CD4-positive, alpha-beta T cell treated with Interleukin-15 for 4 hours (primary cell): ENCODE measurements at places on chromosomes 1 and 21.
A peak's percentile ranks its signal among the peaks of the same experiment; 100 is the strongest.

- DNase-seq: no peak
These were observed 35.6 kb downstream of the CAMSAP2 start for GRCh38 chr1:200774311-200774710.

DNA sequence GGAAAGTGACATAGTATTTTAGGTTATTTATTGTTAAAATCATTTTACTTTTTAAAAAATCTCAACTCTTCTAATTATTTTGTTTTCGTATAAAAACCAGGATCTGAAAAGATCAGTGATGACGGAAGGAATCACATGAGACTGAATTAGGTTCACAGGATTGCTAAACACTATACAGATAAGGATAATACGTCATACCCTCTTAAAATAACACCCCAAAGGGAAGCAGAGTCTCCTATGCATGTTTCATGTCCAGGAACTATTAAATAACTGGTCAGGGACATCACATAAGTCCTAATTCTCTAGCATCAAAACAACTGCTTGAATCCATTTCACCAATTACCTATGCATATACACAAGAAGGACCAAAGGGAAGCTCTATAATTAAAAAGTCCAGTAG lies 84.9 kb downstream of the FOXJ3 start:
- DNase-seq: no peak

- no peak for DNase-seq
These were observed 32.8 kb upstream of the GREM2 start for GRCh38 chr1:240644732-240645131.

DNA sequence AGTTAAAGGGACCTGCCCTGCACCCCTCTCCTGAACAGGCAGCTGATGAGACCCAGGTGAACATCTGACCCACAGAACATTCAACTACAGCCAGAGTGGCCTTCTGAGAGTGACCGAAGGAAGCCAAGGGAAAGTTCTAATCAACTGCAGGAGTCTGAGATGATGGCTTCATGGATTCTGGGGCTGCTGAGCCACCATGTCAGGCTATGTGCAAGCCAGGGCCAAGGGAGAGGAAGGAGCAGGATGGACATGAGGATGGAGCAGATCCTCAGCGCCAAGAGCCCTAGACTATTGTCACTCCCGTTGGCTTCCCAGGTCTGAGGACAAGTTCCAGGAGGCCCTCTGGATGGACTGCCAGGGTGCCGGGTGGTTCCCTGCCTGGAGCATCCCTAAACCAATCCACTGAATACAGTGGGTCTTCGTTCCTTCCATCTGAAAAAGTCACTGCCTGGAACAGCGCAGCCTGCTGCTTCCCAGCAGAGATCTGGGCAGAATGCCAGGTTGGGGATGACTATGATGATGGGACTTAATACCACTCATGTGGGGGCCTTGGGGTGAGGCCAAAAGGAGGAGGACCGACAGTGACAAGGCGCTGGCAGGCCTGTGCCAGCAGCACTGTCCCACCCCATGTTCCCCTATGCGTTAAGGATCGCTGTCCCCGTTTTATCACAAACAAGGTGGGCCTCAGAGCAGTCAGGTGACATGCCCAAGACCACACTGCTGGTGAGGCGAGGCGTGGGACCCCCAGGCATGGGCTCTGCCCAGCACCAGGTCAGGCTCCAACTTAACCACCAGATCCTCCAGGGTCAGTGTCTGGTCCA lies 19.8 kb downstream of the SPOCD1 start:
- DNase-seq: no peak

DNA sequence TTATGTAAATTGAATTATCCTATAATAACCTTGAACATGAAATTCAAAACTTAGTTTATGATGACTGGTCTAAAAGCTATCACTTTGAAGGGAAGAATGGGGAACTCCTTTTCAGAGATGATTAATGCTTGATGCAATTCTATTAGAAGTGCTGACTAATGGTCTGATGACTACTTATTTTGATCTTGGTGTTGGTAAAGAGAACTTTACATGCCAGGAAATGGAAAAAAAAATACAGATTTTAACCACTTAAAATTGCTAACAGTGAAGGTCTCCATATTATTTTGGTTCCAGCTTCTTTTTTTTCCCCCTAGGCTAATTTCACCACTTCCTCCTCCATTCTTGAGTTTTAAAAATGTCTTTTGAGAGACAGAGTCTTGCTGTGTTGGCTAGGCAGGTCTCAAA lies 22.9 kb downstream of the S1PR1 start:
- DNase-seq: peak; percentile 66

DNA sequence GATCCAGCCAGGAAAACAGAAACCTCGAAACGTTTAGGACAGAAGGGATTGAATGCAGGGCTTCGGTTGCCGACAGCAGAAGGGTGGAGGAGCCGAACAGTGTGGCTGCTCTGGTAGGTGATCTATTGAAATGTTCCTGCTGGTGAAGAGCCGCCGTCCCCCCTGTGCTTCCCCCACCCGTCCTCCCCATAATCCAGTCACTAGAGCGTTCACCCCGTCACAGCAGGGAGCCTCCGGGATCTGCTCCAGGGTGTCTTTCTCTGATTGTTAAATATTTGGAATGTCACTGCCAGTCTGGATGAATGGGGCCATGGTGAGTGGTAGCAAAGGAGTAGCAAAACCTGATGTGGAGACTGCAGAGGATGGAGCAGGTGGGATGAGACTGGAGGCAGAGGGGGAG lies 255.1 kb upstream of the CSF3R start:
- no peak for DNase-seq

DNA sequence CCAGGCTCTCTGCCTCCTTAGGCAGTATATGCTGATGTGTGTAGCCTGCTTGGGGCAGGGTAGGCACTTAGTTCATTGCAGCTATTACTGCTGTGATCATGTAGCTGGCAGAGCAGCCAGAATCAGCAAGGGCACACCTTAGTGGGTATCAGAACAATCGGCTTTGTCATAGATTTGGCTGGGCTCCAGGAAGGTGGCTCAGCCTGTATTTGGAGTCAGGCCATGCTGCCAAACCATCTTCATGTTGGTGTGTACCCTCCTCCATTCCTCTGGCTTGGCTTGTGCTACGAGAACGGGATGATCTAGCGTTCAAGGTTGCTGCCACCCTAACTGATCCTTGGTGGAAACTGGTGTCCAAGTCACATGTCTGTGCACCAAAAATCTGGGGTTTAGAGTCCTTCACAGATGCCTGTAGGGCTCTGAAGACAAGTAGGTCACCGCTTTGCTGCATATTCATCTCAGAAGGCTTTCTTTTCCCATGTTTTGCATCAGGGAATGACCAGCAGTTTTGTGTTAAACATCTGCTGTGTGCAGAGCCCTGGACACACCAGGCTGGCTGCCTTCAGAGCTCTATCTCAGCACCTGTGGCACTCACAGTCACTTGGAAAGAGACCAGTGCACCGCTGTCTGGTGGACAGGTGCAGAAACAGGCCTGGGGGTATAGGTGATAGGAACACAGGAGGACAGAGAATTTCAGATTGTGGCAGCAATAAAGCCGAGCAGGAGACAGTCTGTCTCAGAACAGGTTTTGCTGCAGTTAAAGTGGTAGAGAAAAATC lies 23.7 kb downstream of the VANGL1 start:
- no peak for DNase-seq

- no peak for DNase-seq
These were observed 9.3 kb downstream of the SSU72 start for GRCh38 chr1:1565340-1565739.

- no peak for DNase-seq
These were observed 17.1 kb upstream of the ADGRB2 start for GRCh38 chr1:31781138-31781755.

DNA sequence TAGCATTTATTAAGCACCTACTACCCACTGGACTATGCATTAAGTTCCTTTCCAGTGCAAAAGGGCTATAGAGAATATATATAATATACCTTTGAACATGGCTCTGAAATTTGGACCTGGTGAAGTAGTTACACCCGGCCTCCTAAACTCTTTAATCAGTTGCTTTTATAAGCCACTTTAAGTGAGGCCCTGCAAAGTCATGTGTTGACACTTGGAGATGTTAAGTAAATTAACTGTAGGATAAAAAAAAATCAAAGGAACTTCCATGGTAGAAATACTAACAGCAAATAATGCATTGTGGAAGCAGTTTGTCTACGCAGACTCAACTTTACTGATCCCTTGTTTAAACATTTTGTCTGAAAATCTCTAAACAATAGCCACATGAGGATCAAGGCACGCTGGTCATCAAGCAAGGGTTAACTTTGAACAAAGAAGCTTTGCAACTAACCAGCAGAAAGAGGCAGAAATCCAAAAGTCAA lies 283.9 kb downstream of the VAV3 start:
- no peak for DNase-seq

DNA sequence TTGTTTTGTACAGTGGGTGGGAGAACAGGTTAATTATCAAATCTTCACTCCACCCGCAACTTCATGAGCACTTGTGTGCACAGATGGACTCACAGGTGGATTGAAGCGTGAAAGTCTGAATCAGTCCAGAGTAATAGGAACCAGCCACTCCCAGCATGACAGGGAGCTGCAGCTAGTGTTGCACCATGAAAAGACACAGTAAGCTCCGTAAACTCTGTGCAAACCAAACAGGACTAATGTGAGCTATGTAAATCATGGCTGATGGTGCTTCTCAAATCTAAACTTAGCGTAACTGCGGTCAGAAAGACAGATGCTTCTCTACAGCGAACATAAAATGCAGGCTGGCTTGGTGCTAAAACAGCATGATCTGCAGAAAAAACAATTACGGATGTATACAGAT lies 114.4 kb downstream of the CENPF start:
- no peak for DNase-seq

GRCh38 chr1:230278871-230279582 lies 147.1 kb downstream of the PGBD5 start:
- DNase-seq: no peak

GRCh38 chr1:175804561-175804960 lies 61.2 kb upstream of the TNR start:
- no peak for DNase-seq

GRCh38 chr1:114109981-114110380 lies 43.7 kb downstream of the SYT6 start:
- no peak for DNase-seq

DNA sequence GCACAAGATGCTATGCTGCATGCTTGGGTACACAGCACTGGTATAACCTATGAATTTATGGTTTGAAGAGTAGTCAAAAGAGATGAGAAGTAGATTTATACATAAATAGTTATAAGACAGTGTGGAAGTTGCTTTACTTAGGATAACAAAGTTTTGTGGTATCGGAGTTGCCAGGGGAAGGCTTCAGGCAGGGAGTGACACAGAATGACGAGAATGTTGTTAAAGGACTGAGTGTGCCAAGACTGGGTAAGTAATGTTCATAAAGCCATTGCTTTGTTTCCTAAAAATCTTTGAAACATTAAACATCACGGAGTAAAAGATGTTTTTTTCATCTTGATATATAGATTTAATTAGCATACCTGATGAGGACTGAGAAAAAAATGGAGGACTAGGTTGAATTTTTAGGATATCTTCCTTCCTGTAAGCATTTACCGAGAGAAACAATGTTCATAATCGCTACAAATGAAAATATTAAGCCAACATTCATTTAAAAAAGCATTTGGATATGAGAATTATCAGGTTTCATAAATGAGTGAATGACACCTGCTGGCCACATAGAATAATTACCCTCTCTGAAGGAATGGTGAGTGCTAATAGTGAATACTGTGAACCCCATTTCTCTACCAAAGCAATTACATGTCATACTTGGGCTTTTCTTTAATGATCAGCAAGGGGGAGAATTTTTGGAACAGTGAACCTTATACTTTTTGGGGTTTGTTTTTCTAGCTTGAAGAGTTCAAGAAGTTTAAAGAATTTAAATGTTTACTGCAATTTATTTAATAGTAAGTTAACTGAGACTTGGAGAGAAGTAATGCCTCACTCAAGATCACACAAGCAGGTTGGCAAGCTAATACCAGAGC lies 28.4 kb downstream of the EXTL2 start:
- peak; percentile 25 for DNase-seq

GRCh38 chr21:15001857-15002606 lies 62.8 kb downstream of the NRIP1 start:
- no peak for DNase-seq

- no peak for DNase-seq
These were observed 66.4 kb upstream of the CCDC190 start for GRCh38 chr1:162927421-162927820.

DNA sequence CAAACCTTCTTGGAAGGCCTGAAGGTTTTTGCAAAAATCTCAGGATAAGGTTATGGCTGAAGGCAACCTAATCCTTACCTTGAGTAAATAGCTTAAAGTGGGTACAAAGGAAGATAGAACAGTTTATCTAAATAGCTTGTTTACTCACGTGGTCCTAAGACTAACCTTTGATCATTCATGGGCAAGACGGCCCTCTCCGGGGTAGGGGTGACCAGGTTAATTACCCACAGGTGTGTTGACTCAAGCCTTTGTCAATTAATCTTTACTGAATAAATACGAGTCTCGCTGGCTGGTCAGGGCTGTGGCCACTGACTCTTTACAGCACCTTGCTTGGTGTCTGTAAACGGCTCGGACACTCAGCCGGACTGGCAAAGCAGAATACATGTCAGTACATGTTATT lies 10.8 kb downstream of the AADACL4 start:
- DNase-seq: no peak

GRCh38 chr21:27807596-27807995 lies 840.7 kb upstream of the ADAMTS5 start:
- no peak for DNase-seq

GRCh38 chr1:162172311-162173102 lies 103.0 kb downstream of the NOS1AP start:
- DNase-seq: no peak

DNA sequence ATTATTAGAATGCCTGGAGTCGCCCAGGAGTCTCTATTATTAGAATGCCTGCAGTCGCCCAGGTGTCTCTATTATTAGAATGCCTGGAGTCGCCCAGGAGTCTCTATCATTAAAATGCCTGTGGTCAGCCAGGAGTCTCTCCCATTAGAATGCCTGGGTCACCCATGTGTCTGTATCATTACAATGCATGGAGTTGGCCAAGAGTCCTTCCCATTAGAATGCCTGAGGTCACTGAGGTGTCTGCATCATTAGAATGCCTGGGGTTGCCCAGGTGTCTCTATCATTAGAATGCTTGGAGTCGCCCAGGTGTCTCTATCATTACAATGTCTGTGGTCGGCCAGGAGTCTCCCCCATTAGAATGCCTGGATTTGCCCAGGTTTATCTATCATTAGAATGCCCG lies 66.9 kb downstream of the RNF187 start:
- no peak for DNase-seq

DNA sequence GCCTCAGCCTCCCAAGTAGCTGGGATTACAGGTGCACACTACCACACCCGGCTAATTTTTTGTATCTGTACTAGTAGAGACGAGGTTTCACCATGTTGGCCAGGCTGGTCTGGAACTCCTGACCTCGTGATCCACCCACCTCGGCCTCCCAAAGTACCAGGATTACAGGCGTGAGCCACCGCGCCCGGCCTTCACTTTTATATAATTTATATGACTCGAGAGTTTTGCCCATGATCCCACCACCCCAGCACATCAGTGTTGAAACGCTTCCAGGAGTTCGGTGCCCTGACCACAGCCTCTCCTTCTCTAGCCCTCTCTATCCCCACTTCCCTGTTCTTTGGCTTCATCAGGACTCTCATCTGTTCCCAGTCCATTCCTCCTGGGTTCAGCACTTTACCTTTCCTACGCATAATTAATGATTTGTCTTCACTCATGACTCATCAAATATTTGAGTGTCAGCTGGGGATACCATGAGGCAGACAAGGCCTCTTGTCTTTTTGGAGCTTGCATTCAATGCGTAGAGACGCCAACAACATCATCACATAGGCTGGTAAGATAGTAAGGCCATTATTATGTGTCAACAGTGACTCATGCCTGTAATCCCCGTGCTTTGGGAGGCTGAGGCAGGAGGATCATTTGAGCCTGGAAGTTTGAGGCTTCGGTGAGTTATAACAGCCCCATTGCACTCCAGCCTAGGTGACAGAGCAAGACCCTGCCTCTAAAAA lies 1.4 kb downstream of the PMF1 start:
- DNase-seq: peak; percentile 58
